GM23248 (cell line): ENCODE measurements at places on chromosomes 7 and 10. TPM values are rescaled to one million over a fixed set of nuclear protein-coding genes. Genes with fewer than 3 reads are reported as not detected.
A peak's percentile ranks its signal among the peaks of the same experiment; 100 is the strongest.

Gene PIK3CG
- not detected in 2 replicates for polyA plus RNA-seq

GRCh38 chr10:103553743-103554487 lies 60.4 kb downstream of the NEURL1 start:
- H3K4me1 ChIP-seq, result no peaks in the 10 kb centered on the region
- H3K4me3 ChIP-seq, result no peak overlapping the region
- DNase-seq, result peak; percentile 33
- H3K27ac ChIP-seq, result no peak overlapping the region
- peaks cover 16% of the 10 kb centered on the region for H3K27me3 ChIP-seq

DNA sequence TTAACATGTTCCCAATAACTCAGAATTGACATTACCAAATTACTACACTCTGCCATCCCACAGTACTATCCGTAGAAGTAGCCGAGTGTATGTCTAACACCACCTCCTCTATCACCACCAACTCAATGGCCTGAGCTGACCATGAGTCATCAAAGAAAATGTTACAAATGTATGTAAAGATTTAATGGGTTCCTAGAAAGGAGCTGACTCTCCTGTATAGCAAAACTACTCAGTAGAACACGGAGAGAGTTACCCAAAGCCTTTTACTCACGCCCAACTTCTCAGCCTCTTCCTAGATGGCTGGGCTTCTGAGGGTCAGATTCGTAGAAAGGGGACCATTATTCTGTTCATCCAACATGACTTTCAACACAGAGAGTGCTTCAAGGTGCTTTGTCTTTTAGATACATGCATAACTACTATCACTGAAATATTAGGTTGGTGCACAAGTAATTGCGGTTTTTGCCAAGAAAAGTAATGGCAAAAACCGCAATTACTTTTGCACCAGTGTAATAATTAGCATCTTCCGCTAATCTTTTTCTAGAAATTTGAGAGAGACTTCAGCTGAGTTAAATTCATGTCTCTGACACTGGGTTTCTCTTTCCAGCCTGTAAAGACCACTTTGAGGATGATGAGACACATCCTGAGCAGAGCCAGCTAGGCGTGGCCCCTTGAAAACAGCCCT lies 24.0 kb upstream of the NANOS1 start:
- H3K4me1 ChIP-seq, result peaks cover 17% of the 10 kb centered on the region
- H3K4me3 ChIP-seq, result no peak overlapping the region
- H3K27ac ChIP-seq, result no peak overlapping the region

DNA sequence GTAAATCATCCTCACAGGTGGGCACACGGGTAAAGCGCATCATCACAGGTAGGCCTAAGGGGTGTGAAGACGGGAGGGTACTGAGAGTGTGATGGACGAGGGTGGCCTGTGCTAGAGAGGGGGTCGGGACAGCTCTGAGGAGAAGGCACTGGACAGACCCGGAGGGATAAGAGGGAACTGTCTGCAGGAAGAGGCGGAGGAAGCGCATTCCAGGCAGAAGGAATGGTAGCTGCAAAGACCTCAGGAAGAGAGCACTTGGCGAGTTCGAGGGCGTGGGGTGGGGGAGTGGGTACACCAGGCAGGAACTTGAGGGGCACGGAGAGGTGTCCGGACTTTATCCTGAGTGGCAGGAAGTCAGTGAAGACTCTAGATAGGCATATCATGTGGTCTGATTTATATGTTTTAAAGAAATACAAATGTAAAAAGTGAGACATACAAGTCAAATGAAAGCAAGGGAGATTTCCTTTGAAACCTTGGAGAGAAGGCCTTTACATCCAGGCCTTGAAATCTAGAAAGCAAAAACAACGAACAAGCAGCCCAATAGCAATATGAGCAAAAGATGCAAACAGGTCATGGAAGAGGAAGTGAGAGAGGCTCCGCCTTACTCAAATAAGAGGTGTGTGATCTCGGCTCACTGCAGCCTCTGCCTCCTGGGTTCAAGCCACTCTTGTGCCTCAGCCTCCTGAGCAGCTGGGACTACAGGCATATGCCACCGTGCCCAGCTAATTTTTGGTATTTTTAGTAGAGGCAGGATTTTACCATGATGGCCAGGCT lies 3.6 kb downstream of the LHPP start:
- H3K27ac ChIP-seq, result no peak overlapping the region
- DNase-seq, result no peak
- no peaks in the 10 kb centered on the region for H3K36me3 ChIP-seq
- no peaks in the 10 kb centered on the region for H3K27me3 ChIP-seq
- no peaks in the 10 kb centered on the region for H3K4me1 ChIP-seq
- no peak overlapping the region for H3K4me3 ChIP-seq
